ENCODE measurements at places on chromosomes 1 and 21. TPM values are rescaled to one million over a fixed set of nuclear protein-coding genes. Genes with fewer than 3 reads are reported as not detected.

Gene ADAMTS4
- polyA plus RNA-seq: 5.3 TPM

GRCh38 chr1:5514527-5515183 is 477.6 kb downstream of the NPHP4 start:
- no peaks in the 10 kb centered on the region for H3K36me3 ChIP-seq
- peak; percentile 48 for DNase-seq
- H3K4me3 ChIP-seq: no peak overlapping the region
- no peaks in the 10 kb centered on the region for H3K27me3 ChIP-seq
- no peaks in the 10 kb centered on the region for H3K4me1 ChIP-seq

GRCh38 chr21:43613755-43614638 is 45.3 kb downstream of the HSF2BP start:
- H3K4me3 ChIP-seq: no peak overlapping the region
- no peaks in the 10 kb centered on the region for H3K4me1 ChIP-seq
- H3K36me3 ChIP-seq: no peaks in the 10 kb centered on the region
- DNase-seq: no peak
- H3K27me3 ChIP-seq: no peaks in the 10 kb centered on the region
- no peak overlapping the region for H3K27ac ChIP-seq

DNA sequence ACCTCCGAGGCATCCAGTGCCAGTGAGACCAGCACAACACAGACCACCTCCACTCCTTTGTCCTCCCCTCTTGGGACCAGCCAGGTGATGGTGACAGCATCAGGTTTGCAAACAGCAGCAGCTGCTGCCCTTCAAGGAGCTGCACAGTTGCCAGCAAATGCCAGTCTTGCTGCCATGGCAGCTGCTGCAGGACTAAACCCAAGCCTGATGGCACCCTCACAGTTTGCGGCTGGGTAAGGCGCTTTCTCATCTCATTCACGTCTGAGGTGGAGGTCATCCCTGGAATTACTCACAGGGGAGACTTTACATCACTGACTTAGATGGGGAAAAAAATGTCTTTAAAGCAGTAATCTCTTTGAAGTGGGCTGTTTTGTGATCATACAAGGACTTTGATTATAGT is 106.3 kb downstream of the CD247 start:
- no peak overlapping the region for H3K4me3 ChIP-seq
- H3K27ac ChIP-seq: no peak overlapping the region
- DNase-seq: no peak
- no peaks in the 10 kb centered on the region for H3K27me3 ChIP-seq

GRCh38 chr1:7705908-7706216 is 65.2 kb upstream of the VAMP3 start:
- no peaks in the 10 kb centered on the region for H3K4me1 ChIP-seq
- H3K27ac ChIP-seq: no peak overlapping the region
- peaks cover 62% of the 10 kb centered on the region for H3K27me3 ChIP-seq
- no peak for DNase-seq

Gene PTTG1IP
- polyA plus RNA-seq: 676 TPM

Gene EIF2D
- 31.2 TPM for polyA plus RNA-seq

GRCh38 chr1:209041927-209042326 is 541.6 kb upstream of the CAMK1G start:
- peak; percentile 29 for DNase-seq
- no peak overlapping the region for H3K4me3 ChIP-seq
- no peaks in the 10 kb centered on the region for H3K36me3 ChIP-seq
- H3K4me1 ChIP-seq: peaks cover 24% of the 10 kb centered on the region
- no peaks in the 10 kb centered on the region for H3K27me3 ChIP-seq

All from GM23248 (cell line).